ENCODE measurements at places on chromosomes 2 and 18.

DNA sequence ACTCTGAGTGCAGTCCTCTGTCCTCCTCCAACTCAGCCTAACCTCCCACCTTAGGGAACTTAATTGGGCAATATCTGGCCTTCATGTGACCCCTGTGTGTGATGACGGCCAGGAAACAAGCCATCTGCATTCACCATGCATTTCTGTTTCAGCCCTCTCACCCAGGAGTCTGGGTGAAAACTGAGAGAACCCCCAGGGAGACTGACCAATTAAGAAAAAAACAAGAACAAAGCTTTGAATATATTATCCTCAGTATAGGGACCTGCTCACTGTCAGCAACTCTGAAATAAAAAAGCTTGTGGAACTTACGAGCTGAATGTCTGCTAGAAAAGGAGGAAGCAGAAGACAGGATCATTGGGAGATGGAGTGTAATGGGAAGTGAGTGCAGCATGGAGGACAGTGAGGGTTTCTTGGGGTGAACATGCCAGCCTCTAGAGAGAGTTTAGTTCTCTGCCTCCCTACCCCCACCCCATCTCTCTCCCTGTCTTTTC, 9.5 kb downstream of the MAPRE2 start:
- DNase-seq: no peak

- no peak for DNase-seq
Measured at GRCh38 chr2:229669841-229670240, 44.5 kb downstream of the DNER start.

DNA sequence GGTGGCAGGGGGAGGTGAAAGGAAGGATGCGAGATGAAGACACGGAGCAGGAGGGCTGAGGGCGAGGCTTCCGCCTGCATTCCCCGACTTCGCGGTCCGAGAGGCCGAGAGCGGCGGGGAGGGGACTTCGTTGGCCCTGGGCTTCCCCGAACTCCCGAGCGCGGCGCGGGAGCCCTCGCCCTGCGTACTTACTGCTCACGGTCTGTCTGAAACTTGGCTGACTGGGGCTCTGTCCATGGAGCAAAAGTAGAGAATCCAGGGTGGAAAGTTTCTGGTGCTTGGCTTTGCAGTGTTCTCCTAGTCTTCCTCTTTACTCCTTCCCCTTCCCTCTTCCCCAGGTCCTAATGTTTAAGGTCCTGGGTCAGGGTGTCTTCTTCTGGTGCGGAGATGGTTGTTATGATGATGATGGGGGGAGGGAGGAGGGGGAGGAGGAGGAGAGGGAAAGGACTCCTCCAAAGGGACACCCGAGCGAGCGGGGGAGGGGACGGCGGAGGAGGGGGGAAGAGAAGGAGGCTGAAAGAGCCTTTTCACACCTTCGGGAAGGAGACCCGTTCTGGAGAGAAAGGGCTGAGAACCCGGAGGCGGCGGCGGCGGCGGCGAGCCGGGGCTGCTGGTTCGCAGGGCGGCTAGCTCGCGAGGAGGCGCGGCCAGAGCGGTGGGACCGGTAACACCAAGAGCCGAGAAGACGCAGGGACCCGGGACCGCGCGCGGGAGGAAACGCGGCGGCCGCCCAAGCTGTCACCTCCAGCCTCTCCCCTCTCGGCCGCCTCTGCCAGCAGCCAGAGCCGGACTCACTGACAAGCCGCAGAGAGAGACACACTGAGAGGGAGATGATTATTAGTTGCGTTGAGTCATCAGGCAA, at the start of gene SATB2:
Gene SATB2 (minus strand): TSS at position 793 of the 862 bp plus-strand sequence. CDS start 1,902 bp downstream, outside the sequence.
- DNase-seq: peak; percentile 55

DNA sequence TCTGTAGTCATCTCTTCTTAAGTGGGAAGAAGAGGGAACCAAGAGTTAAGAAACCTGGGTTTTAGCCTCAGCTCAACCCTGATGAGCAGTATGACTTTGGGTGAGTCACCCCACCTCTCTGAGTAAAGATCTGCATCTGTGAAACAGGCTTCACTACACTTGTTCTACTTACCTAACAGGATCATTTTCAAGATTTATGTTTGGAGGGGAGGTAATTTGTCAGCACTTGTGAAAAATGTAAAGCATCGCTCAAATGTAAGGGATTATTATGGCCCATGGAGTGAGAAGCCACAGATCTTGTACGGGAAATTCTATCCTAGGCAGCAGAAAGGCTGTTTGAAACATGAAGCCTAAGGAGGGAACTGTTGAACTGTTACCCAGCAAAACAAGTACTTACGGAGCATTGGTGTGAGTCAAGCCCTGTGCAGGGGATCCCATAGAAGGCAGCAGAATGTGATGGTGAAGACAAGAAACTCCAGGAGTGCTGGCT, 160.6 kb downstream of the PRKCE start:
- DNase-seq: no peak

DNA sequence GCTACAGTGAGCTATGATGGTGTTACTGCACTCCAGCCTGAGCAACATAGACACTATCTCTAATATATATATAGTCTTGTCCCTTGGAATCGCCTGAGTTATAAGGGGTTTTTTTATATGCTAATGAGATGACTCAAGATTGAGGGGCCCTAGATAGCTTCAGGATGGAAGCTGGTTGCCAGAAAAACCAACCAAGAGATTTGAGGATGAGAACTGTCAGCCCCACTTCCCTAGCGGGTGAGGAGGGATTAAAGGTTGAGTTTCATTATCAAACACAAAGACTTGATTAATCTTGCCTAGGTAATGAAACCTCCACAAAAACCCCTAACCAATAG, 12.6 kb upstream of the GALM start:
- no peak for DNase-seq

DNA sequence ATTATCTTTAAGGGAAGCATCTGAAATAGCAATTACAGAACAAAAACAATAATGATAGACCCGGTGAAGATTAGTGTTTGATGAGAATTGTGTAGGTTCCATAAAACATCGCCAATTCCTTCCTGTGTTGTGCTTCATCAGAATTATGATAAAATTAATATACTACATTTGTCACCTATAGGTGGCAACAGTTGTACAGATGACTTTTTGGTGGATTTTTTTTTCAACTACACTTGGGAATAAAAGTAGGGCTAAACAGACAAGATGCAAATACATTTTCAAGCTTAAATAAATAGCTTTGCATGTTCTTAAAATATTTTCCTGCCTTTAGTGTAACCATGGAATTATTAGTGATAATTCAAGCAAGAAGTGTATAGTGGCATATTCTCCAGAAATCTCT, 7.0 kb upstream of the LYPD1 start:
- DNase-seq: no peak

DNA sequence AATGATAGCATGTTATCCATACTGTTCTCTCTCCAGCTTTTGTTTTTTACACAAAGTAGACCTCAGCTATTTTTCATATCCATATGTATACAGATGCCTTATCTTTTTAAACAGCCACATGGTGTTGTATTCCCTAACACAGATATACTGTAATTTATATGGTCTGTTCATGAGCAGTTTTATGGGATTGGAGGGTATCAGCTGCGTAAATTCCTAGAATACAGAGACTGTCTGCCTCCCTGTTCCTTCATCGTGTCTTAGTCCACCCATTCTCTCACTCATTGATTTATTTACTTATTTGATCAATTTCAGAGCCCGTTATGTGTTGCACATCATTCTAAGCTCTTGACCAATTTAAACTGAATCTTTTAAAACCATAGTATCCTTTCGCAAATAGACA, 80.6 kb downstream of the GATA6 start:
- DNase-seq: no peak

DNA sequence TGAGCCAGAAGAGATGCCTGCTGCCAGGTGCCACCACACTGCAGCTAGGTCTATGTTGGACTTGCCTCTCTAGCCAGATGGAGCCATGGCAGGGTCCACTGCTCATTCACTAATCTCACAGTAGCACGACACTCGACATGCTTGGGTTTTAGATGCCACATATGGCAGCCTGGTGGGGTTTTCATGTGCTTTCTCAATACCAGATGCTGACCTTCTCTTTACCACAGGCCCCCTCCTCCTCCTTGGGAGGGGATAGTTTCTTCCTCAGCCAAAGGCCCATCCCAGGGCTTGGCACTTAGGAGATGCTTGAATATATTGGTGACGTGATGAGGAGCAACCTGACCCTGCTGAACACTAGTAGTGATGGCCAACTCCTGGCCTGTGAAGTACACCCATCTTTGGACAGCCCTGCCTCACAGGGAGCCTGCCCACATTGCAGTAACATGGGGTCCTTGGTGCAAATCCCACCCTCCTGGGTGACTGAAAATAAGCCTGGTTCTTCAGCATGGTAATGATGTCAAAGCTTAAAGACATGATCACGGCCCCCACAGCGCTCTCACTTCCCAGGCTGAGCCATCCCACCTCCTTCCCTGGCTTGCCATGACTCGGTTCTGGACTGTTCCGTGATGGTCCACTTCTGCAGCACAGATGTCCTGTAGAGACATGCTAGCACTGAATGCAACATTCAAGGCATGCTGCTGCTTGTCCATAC, 227.5 kb downstream of the SH3RF3 start:
- no peak for DNase-seq

DNA sequence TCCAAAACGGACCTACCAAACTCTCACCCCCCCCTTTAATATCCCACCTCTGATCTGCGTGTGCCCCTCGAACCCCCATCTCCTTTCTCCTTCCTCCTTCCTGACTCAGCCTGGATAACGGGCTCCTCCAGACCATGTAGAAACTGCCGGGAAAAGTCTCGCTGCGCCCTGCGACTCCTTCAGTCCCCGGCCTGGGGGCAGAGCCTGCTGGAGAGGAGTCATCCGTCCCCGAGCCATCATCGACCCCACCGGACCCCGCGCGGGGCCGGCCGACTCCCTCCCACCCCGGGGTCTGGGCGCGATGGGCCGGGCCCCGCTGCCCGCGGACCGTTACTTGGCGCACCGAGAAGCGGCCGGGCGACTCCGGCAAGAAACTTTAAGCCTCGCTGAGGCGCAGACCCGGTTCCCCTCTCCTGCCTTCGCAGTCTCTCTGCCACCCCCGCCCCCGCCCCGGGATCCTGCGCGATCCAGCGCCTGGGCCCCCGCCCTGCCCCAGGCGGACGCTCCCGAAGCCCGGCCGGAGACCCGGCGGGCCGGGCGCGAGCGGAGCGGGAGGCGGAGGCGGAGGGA, 3.4 kb downstream of the ZEB2 start:
- DNase-seq: no peak

GRCh38 chr2:203690441-203691047, 15.9 kb upstream of the CD28 start:
- no peak for DNase-seq

All from GM13977 (cell line).